NCI-H446 treated with DMSO at 0.1 percent for 48 hours (cell line): ENCODE measurements at places on chromosomes 7 and 10.

DNA sequence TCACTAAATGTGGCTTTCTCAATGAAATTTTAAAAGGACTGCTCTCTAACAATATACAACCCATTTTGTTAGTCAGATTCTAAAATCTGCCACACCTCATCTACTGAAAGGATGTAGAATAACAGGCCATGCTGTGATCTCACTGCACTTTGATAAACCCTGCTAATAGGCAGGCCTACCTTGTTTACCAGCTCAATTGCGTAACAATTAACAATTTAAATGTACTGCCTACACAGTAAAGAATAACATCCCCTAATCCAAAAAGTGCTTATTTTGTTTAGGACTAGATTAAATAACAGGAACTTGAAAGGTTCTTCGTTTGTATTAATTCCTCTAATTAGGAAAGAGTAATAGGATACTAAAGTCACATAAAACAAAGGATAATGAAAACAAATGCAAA lies 4.5 kb downstream of the SRI start:
- DNase-seq, result no peak

- DNase-seq, result no peak
These were observed 86.7 kb downstream of the KLF6 start for GRCh38 chr10:3698312-3698711.

GRCh38 chr7:28626624-28627262 lies 214.4 kb downstream of the CREB5 start:
- no peak for DNase-seq

GRCh38 chr7:44156453-44157010 lies 15.4 kb upstream of the MYL7 start:
- no peak for DNase-seq

DNA sequence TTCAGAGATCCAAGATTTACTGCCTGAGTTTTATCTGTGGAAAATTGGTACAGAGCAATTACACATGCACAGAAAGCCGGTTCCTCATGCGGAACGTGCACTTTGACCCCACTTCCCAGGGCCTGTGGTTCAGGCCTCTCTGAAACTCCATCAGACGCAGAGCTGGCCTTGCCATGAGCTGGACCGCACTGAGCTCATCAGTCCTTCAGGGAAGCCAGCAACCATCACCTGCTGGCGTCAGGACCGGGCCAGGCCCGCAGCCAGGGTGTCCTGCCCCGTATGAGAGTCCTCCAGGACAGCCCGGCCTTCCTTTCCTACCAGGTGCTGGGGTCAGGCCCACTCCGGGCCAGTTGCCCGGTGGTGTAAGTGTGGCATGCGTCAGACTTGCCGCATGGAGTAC lies 446.5 kb upstream of the FOXK1 start:
- no peak for DNase-seq

DNA sequence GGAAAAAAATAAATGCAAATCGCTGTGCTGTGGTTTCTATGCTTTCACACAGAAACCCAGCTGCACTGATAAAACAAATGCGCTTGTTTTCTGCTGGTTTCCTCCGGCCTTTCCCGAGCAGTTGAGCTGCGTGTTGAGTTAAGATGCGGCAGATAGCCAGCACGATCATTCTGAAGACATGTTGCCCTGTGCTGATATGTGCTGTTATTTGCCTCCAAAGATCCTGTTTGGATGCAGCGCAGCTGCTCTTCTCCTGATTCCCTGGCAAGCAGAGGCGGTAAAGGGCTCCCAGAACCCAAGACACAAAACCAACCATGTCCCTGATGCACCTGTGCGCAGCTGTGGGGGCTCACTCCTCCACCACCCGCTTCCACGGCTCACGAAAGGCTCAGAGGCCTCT lies 225.4 kb downstream of the PAXIP1 start:
- DNase-seq, result no peak

GRCh38 chr10:16950656-16951601 lies 133.7 kb upstream of the RSU1 start:
- DNase-seq, result no peak

DNA sequence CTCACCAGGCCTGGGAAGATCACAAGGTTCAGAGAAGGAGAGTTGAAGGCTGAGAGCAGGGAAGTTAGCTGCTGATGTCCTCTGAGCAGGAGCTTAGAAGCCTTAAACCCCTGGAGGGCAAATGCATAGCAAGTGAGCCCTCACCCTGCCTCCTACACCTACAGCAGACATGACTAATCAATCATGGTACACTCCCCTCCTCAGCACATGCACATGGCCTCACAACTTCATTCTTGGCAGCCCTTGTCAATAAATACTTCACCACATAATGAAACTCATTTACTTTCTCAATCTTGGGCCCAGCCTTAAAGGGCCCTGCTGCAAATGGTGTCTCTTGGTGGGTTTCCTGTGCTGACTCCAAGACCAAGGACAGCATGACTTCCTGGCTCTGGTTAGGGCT lies 12.9 kb downstream of the MMRN2 start:
- DNase-seq, result no peak

DNA sequence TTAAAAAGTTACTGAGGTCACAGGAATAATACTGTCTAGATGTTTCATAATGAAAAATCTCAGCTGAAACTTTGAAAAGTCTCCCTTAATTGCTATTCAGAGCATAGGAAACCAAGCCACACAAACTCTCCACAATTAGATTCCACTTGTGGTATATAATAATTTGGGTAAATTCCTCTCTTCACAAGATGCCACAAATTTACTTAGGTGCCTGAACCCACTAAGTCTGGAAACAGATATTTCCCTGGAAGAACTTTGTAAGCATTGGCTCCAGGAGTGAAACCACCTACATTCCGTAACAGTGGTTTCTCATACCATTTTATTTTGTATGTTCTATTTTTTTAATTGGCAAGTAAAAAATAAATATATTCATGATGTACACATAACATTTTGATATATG lies 493.4 kb downstream of the SEMA3D start:
- DNase-seq, result no peak

DNA sequence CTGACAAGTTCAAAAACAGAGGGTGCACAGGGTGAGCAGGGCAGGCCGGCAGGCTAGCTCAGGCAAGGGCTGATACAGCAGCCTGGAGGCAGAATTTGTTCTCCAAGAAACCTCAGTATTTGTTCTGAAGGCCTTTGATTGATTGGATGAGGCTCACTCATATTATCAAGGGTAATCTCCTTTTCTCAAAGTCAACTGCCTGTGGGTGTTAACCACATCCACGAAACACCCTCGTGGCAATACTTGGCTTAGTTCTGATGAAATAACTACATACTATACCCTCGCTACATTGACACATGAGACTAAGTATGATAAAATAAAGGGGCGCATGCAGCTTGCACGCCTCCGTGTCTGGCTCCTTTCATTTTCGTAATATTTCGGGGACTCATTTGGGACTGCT lies 4.4 kb upstream of the PPP2R2D start:
- DNase-seq, result no peak

GRCh38 chr10:97914171-97914836 lies 64.7 kb downstream of the GOLGA7B start:
- DNase-seq, result no peak

GRCh38 chr10:87547734-87548311 lies 43.1 kb downstream of the MINPP1 start:
- no peak for DNase-seq

- no peak for DNase-seq
These were observed 169.6 kb upstream of the FAM171A1 start for GRCh38 chr10:15540727-15541126.

- DNase-seq, result no peak
These were observed 99.9 kb upstream of the IKZF1 start for GRCh38 chr7:50204581-50204980.

DNA sequence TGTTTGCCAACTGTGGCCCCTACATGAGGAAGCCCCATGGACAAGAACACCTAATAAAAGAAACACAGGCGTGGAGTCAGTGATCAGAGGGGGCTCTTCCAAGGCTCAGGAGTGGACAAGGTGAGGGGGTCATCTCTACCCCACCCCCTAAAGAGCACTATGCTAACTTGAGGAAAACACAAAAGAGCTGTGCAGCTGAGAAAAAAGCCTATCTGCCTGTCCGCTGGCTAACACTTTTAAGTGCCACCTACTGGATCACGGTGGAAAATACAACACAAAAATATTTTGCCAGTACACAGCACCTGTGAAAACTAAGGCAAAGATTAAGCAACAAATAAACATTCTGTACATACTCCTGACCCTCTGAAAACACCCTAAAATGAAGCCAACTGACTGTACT lies 53.1 kb upstream of the COBL start:
- no peak for DNase-seq

DNA sequence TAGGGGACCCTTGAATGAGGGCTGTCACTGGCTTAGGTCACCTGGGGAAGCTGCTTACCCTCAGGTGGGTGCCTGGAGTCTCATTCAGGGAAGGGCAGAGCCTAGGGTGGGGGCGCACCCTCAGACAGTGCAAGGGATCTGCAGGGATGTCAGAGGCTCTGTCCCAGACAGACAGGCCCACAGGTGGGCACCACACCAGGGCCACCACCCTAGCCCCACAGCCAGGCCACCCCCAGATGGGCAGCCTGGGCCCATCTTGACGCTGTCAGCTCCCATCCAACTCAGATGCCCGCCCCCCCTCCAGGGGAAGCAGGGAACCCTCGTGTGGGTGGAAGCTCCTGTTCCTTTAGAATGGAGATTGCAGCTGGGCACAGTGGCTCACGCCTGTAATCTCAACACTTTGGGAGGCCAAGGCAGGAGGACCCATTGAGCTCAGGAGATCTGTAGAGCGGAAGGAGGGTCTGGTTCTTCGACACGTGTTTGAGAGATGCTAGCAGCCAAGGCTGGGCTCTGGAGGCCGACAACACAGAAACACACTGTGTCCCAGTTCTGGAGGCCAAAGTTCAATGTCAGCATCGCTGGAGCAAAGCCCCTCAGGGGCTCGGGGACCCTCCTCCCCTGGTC lies 58.5 kb upstream of the DNAJB6 start:
- no peak for DNase-seq

- DNase-seq, result no peak
These were observed 125.1 kb downstream of the SFMBT2 start for GRCh38 chr10:7285522-7286322.

DNA sequence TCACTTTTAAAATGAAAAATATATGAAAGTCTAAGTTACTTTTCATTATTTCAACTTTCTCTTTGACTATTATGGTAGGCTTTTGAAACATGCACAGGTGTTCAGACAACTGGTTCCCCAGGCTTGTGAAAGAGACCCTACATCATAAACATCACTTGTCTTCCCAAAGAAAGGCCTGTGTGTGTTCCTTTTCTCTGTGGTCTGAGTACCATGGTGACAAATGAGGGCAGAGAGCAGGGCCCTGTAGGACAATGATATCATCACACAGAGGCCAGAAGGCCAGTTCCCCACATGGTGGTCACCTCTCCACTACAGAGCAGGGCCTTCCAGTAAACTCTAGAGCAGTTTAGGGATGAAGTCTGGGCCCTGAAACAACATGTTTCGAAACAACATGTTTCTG lies 288.8 kb downstream of the USP6NL start:
- no peak for DNase-seq

GRCh38 chr7:149109969-149110368 lies 16.2 kb downstream of the ZNF425 start:
- DNase-seq, result no peak

DNA sequence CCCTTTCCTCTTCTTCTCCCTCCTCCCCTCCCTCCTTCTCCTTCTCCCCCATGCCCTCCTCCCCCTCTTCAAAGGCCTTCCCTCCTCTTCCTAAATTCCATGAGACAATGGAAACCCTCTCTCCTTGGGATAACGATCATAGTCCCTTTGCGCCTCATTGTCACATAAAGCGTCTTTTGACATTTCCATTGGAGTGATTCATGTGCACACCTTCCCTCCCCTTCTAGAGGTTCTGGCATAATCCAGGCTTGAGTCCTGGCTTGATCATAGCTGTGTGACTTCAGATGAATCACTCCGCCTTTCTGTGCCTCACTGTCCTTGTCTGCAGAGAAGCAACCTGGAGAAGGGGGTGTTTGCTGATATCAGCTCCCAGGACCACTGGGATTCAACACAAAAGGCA lies 204.2 kb downstream of the TNS3 start:
- DNase-seq, result no peak

DNA sequence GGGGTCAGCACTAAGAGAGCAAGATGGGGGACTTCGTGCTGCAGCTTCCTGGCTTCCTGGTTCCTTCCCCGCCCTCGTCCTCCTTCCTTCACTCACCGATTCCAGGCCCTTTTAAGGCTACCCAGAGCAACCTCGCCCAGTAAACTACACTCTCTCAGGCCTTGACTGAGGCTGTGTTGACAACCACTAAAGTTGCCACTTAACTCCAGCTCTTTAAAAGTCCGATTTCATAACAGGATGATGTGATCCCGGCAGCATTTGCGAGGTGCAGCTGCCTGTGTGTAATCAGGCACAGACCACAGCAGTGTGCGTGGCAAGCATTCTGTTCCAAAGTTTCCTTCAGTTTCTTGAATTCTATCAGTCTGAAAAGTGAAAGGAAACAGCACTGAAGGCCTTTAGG lies 110.6 kb downstream of the RAB11FIP2 start:
- no peak for DNase-seq

- no peak for DNase-seq
These were observed 81.4 kb downstream of the CACNA2D1 start for GRCh38 chr7:82362129-82362706.

DNA sequence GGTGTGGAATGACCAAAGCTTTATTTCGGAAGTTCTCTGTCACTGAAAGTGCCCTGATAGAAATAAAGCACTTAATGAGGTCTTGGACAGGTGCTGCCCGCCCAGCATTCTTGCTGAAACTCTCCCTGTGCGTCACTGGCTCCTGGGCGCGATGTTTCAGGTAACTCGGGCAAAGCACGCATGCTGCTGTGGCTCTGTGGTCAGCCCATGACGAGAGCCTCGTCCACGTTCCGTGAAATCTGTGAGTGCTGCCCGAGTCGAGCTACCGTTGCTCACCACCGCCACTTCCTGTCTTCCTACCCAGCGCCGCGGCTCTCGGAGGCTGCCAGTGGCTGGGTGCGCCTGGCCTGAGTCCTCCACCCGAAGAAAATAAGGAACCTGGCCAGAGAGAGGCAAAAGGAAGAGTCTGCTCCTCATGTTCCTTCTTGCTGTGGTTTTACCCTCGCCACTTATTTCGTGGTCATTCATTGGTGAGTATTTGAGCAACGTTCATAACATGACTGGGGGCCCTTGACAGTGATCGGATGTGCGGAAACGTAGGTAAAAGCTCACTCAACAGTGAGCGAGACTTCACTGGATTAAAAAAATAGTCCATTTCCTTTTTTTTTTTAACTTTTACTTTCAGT lies 95.5 kb downstream of the MAP3K8 start:
- no peak for DNase-seq

GRCh38 chr10:58137813-58138212 lies 129.9 kb downstream of the IPMK start:
- DNase-seq, result peak; percentile 11
